ENCODE measurements at places on chromosomes 16 and 17.
A peak's percentile ranks its signal among the peaks of the same experiment; 100 is the strongest.

DNA sequence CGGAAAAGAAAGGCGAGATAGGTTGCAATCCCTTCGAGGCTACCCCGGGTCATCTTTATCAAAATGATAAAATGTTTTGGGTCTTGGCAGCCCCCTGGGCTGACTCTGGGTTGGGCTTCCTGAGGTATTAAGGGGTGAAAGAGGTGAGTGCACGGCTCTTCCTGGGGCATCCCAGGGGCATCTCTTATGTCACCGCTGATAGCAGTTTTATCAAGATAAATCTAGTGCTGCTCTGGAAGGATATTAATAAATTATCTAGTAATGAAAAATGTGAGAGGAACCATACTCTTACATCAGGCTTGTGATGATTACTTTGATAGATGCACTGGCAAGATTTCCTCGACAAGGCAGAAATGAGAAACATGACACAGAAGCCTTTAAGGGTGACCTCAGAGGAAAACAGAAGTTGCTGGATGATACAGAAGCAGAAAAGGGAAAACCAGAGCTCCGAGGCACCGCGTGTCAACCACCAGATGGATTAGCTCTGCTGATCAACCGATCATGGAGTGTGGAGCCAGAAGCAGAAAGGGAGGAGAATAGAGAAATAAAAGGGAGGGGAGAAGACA is 491.3 kb downstream of the TMEM114 start:
- DNase-seq = no peak

DNA sequence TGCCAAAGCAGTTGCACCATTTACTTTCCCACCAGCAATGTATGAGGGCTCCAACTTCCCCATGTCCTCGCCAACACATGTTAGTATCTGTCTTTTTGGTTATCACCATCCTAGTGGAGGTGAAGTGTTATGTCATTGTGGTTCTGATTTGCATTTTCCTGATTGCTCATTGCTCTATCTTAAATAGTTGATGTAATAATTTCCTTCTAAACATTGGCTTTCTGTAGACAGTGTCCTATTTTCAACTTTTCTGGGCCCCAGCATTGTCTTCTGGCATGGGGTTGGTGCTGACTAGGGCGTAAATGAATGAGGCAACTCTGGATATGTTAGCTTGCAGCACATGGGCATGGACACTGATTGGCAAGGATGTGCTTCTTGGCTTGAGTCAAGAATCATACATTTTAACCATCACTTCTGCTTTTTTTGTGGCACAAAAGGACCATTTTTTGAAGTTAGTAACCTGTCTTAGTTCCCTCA is 25.1 kb downstream of the PLCG2 start:
- DNase-seq = no peak

GRCh38 chr16:66696669-66697630 is at the start of gene CMTM4:
TSS of gene CMTM4 (minus strand) at chr16:66696743. CDS start at chr16:66696525, 218 bp downstream.
- peak; percentile 58 for DNase-seq

GRCh38 chr16:87316923-87317749 is at the start of gene C16orf95:
TSS of gene C16orf95 (minus strand) at chr16:87317392. CDS start at chr16:87317242, 150 bp downstream.
- DNase-seq = peak; percentile 90

GRCh38 chr16:14240219-14240843 is 169.2 kb downstream of the MRTFB start:
- DNase-seq = no peak

DNA sequence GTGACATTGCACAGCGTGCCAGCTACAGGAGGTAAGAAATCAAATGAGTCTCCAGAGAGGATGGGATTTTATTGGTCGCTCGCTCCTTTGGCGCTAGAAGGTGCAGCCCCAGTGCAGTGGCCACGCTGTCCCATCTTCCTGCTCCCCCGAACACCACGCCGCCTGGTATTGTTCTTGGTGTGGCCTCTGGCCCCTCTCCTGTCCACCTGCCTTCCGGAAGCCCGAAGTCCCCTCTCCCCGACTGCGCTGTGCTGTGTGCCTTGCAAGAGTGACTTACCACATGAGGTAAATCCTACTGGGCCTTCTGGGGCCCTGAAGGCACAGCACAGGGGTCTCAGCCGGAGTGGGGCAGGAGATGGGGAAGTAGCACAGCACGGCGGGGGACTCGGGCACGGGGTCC is 58.2 kb downstream of the MARCHF10 start:
- no peak for DNase-seq

- no peak for DNase-seq
Measured at GRCh38 chr17:42676424-42677011, at the start of gene PLEKHH3. TSS of gene PLEKHH3 (minus strand) at chr17:42676994. CDS start at chr17:42676563, 431 bp downstream.

DNA sequence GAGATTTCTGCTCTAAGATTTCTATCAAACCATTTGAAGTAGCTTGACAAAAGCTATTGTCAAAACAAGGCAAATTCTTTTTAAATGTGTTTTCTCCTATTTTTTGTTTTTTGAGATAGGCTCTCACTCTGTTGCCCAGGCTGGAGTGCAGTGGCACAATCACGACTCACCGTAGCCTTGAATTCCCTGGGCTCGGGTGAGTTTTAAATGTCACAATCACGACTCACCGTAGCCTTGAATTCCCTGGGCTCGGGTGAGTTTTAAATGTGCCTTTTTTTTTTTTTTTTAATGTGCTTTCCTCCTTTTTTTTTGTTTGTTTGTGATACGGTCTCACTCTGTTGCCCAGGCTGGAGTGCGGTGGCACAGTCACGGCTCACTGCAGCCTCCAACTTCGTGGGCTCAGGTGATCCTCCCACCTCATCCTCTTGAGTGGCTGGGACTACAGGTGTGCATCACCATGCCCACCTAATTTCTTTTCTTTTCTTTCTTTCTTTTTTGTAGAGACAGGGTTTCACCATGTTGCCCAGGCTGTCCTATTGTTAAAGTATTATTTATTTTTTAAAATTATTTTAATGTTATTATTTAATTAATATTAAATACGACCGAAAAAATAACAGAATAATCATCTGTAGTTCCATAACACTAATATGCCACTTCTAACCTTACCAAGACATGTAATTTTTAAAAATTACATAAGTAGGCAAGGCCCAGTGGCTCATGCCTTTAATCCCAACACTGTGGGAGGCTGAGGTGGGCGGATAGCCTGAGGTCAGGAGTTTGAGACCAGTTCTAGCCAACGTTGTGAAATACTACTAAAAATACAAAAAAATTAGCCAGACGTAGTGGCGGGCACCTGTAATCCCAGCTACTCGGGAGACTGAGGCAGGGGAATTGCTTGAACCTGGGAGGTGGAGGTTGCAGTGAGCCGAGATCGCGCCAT is 69.7 kb upstream of the FA2H start:
- no peak for DNase-seq

DNA sequence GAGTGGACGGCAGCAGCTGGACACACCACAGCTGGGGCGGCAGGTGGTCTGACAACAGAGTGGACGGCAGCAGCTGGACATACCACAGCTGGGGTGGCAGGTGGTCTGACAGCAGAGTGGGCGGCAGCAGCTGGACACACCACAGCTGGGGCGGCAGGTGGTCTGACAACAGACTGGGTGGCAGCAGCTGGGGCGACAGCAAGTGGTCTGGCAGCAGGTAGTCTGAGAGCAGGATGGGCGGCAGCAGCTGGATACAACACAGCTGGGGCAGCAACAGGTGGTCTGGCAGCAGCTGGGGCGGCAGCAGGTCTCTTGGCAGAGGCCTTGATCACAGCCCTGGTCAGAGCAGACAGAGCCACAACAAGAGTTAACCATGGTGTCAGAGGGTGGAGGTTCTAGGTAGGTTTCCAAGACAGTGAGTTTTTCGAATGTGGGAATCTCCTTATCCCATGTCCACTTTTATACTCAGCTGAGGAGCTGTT is at the start of gene KRTAP4-1:
Gene KRTAP4-1, minus strand, starts transcription at position 432 of the 482 bp plus-strand sequence. Its CDS starts 57 bp downstream, at position 375.
- no peak for DNase-seq

DNA sequence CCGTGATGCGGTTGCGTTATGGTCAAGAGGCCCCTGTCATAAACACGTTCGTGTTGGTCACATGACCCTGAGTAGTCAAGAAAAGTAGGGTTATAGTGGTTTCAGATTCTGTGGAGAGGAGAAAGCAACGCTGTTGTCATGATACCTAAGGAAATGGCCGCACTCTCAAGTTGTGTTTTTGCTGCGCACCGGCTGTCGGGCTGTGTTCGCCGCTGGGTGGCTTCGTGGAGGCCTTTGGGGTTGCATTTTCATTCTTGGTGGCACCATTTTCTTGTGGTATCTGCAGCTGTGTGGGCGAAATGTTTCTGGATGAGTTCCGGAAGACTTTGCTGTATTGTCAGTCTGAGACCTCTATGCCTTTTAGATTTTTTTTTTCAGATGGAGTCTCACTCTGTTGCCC is 35.0 kb downstream of the DEF8 start:
- no peak for DNase-seq

DNA sequence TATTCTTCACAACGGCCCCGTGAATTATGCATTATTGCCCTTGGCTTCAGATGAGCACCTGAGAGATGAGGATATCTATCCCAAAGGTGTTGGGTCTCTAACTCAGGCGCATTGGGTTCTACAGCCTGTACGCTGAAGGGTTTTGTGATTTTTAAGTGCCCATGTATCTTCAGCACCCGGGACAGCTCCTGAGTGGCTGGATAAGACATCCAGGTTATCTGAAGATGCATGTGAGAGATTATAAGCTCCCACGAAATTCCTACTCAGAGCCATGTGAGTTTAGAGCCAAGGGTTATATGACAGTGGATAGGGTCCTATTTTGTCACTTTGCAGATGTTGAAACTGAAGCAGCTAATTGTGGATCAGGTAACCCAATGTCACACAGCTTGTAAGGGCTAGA is 612.3 kb upstream of the EEF2KMT start:
- DNase-seq = no peak

GRCh38 chr17:1709971-1710806 is at the start of gene TLCD2:
TSS of gene TLCD2 (minus strand) at chr17:1710377. CDS start at chr17:1710242, 135 bp downstream.
- DNase-seq = no peak

DNA sequence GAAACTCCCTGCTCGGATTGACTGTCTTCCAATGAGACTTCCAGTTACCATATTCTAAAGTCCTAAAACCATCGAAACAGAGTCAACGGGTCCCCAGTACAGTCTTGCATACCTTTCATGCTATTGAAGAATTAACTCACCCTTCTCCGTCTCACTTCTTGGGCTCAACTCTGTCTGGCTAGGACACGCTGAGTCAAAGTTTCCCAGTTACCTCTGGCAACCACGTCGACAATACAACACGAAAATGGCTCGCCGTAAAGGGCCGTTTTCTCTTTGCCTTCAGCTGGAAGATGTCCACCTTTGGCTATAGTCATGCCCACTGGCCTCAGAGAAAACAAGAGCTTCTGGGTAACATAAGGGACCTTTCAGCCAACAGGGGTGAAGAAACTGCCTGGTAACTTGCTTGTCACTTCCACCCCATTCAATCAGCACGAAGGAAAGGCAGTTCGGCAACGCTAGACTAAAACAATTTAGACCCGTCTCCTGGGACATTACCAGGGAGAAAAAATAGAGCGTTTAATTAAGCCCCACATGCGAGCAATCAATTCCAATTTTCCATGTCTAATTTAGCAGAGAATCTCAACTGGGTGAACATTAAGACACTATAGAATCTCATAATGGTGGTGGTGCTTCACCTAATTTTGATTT is 21.5 kb downstream of the KCNG4 start:
- DNase-seq = no peak

GRCh38 chr17:72354071-72354470 is 233.3 kb downstream of the SOX9 start:
- DNase-seq = no peak

DNA sequence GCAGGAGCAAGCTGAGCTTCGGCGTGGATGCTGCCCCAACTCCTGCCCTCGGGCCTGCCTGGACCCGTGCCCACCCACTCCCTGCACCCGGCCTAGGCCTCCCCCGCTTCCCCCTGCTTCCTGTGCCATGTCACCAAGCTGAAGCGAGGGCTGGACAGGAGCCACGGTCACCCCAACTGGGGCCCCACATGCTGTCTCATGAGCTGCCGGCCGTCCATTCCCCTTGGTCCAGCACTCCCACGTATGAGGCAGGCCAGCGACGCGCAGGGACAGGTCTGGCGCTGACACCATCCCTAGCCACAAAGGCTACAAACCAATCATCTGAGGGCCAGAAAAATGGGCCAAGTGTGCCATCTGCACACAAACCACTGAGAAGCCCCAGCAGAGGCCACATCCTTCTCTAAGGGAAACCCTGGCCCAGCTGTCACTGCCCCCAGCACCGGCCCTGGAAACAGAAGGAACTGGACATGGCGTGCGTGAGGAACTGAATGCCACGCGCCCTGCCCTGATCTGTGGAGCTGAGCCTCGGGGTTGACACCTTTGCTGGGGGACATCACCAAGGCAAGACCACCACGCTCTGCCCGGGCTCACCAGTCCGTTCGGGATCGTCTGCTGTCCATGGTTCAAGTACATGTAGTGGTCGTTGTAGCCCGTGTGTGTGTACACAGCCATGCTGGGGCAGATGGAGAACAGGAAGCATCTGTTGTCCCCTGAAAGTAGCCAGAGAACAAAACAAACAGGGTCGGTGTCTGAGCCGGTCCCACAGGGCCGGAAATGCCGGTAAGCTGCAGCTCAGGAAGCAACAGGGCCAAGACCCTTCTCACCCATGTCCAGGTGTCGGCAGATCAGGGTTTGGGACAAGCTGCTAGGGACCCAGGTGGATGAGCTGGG is 22.2 kb downstream of the MEAK7 start:
- DNase-seq = no peak

DNA sequence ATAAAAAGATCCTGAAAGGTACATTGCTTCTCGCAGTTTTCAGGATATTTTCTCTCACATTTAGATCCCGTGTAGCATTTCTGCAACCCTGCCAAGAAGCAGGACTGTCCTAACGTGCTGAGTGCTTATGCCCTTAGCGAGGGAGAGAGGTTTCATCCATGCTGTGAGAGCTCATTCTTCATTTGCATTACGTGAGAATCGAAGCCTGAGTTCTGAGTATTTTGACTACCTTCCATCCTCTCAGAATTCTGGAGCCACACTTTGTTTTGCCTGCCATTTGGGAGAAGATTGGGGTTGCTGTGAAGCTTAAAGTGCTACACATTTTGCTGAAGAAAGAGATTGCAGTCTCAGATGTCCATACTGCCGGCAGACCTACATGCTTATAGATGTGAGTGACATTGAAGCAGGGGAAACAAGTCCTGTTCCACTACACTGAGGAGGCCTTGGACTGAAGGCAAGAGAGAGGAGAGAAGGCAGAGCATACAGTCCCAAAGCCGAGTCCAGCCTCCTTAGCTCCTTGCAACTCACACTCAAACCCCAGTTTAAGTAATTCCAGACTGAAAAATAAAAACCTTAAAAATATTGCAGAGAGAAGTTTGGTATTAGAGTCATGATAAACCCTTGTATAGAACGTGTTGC is 183.0 kb downstream of the PRKCA start:
- no peak for DNase-seq

DNA sequence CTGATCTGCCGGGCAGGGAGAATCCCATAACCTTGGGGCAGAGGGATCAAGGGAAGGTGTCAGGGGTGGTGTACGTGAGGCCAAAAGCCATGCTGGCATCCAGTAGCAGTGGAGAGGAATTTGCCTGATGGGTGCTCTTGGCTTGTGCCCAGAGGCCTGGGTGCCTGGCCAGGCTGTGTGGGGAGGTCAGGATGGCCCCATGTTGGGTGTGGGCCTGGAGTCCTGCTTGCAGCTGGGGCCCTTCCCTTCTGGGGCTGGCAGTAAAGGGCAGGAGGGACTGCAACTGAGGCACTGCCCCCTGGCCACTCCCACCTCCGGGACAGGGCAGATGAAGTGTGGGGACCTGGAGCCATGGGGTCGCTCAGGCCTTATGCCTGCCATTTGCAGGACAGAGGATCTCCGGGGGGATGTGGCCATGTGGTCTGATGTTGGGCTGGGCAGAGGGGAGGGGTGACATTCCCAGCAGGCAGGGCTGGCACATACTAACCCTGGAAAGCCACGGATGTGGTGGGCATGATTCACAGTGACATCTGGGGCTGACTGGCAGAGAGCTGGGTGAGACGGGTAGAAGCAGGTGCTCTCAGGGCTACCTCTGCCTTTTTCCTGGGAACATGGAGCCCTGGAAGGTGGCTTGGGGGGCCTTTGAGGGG is 3.5 kb downstream of the FMNL1 start:
- DNase-seq = no peak

GRCh38 chr17:16442141-16442540 is 26.8 kb downstream of the TRPV2 start:
- DNase-seq = no peak

Data from stimulated activated CD4-positive, alpha-beta T cell treated with anti-CD3 and anti-CD28 coated beads, TNF-alpha, amount 100 ng/mL, for 1 hour (primary cell).